Fibroblast of skin of scalp (primary cell): ENCODE measurements at places on chromosomes 1 and 21.

- DNase-seq, result peak; percentile 23
Observed at GRCh38 chr1:63119575-63120155, 202.7 kb upstream of the FOXD3 start.

DNA sequence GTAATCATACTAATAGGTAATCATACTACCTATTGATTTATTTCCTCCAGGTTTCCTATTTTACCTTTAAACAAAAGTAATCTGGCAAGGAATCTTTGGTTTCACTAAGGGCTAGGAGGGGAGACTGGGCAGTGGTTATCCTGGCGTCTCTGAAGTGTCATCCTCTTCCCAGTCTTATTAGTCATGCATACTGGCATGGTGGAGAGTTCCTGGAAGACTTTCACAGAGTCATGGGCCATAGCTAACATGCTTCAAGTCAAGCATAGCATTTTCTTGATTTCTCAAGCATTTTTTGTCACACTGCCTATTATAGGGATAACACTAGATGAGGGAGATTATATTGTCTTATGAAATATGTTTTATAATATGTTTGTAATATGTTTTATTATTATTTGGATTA lies 64.0 kb upstream of the ASB17 start:
- DNase-seq, result peak; percentile 51

GRCh38 chr1:156655151-156655903 lies 13.4 kb downstream of the BCAN start:
- no peak for DNase-seq

DNA sequence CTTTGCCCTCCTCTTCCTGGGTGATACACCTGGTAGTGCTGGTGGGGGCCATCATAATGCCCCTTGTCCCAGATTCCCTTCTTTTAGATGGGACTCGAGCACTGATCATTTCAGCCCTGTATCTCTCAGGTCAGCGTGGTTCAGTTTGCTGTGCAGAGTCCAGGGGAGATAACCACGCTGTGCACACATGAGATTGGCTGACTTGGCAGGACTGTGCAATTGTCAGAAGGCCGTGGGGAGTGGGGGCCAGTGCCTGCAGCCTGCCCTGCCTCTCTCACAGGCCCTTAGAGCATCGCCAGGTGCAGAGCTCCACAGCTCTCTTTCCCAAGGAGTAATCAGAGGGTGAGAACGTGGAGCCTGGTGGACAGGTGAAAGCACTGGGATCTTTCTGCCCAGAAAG lies 15.2 kb downstream of the EPHX1 start:
- DNase-seq, result no peak

DNA sequence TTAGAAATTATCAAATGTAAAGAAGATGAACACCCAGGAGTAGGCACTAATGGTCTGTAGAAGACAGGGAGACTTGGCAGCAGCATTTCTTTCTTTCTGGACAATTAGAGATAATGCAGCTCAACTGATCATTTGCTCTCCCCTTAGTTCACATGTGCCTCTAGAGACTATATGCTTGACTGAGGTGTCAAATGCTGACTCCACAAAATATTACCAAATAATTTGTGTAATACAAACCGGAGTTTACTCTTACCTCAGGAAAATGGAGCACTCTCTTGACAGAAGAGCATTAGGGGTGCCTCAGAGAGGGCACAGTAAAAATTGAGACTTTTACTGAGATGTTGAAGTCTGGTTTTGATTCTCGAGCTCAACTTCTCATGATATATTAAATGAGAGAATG lies 131.8 kb downstream of the ATP6V1G3 start:
- DNase-seq, result no peak

DNA sequence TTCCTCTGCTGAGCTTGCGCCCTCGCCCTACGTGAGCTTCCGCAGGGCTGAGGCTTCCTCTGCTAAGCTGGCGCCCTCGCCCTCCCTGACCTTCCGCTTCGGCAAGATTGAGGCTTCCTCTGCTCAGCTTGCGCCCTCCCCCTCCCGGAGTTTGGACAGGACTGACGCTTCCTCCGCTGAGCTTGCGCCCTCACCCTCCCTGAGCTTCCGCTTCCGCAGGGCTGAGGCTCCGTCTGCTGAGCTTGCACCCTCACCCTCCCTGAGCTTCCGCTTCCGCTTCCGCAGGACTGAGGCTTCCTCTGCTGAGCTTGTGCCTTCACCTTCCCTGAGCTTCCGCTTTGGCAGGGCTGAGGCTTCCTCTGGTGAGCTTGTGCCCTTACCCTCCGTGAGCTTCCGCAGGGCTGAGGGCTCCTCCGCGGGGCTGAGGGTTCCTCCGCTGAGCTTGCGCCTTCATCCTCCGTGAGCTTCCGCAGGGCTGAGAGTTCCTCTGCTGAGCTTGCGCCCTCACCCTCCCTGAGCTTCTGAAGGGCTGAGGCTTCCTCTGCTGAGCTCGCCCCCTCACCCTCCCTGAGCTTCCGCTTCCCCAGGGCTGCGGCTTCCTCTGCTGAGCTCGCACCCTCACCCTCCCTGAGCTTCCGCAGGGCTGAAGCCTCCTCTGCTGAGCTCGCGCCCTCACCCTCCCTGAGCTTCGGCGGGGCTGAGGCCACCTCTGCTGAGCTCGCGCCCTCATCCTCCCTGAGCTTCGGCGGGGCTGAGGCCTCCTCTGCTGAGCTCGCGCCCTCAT lies 753.6 kb upstream of the TPTE start:
- no peak for DNase-seq

GRCh38 chr1:164561007-164561406 lies 2.0 kb downstream of the PBX1 start:
- no peak for DNase-seq

GRCh38 chr1:197928849-197929336 lies 11.7 kb downstream of the LHX9 start:
- no peak for DNase-seq

DNA sequence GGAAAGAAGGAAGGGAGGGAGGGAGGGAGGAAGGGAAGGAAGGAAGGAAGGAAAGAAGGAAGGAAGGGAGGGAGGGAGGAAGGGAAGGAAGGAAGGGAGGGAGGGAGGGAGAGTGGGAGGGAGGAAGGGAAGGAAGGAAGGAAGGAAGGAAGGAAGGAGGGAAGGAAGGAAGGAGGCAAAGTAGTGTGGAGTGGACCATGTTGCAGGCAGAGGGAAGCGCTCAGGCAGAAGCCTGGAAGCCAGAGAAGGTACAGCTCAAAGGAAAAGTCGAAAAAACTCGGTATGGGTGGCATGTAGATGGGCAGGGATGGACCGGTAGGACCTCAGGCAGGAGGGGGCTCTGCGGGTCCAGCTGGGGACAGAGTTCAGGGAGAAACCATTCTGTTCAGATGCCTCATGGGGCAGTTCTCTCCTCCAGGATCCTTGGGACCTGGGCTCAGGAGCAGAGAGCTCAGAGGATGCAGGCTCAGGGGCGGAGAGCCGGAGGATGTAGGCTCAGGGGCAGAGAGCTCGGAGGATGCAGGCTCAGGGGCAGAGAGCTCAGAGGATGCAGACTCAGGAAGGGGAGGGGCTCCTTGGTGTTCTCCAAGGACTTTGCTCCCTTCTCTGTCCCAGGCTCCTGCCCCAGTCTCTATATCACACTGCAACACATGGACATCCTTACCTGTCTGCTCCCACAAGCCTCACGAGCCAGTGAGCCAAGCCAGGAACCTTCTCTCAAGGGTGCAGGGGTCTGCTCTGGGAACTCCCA lies 13.6 kb upstream of the PADI3 start:
- no peak for DNase-seq

- no peak for DNase-seq
Observed at GRCh38 chr1:201335174-201335870, 42.2 kb downstream of the TNNT2 start.

DNA sequence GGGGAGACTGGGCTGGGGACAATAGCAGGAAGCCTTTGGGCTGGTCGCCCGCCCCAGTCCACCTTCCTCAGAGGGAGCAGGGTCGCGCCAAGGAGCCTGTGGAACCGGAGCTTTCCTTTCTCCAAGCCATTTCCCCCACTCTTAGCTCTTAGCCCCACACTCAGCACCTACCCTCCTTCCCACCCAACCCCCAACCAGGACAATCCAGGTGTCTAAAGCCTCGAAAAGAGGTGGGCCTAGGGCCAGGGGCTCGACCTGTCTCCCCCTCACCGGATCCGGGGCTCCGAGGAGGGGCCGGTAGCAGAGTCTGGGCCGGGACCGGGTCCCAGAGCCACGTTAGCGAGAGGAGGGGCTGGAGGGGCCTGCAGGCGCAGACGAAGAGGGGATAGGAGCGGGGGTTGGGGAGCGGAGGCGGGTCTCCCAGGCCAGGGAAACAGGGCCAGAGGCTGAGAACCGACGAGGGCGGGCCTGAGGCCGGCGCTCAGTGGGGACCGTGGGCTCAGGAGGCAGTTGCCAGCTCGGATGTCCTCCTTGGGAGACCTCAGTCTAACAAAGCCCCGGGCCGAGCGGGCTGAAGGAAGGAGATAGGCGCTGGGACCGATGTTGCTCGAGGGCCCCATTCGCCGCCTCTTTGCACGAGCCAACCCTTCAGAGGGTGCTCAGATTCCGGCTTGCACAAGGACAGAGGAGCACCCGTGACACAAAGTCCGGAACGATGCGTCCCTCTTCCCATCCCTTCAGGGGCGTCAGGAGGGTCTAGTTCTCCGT lies 943 bp downstream of the SEMA6C start:
- DNase-seq, result peak; percentile 18

- DNase-seq, result peak; percentile 31
Observed at GRCh38 chr1:43653339-43653738, 3.4 kb downstream of the KDM4A start.

DNA sequence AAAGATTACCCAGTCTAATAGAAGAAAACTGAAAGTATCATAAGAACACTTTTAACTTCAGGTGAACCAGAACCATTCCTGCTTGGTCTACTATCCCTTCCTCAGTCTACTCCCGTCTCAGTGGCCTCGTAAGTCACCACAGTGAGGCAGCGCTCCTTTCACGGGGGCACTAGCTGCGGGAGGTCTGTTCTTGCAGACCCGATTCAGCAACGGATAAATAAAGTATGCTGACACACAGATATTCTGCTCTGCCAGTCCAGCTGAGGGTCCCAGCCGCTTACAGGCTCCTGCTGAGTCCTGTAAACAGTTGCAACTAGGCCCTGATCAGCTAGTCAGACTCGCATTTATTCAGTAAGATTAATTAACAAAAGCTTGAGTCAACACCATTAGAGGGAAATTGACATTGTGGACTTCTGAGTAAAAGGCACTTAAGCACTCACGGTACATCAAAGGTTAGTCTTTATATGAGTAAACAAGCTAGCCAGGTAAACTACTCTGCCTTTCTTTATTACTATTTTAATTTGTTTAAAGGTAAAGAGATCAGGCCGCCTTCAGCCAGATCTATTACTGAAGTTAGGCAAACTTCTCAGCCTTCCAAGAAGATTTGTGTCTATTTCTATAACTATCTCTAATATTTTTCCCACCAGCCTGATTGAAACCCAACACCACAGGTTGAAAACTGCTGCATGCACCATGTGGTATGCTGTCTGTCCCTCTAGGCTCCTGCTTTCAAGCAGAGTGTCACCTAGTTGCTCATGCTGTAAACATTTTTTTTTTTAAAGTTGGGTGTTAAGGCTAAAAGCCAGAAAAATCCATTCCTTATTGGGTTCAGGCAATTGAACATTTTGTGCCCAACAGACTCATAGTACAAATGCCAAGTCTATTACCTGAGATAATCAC lies 87.7 kb downstream of the INTS7 start:
- DNase-seq, result no peak

GRCh38 chr1:28755701-28756100 lies 19.0 kb downstream of the YTHDF2 start:
- peak; percentile 52 for DNase-seq

GRCh38 chr1:11134898-11135266 lies 35.2 kb upstream of the EXOSC10 start:
- DNase-seq, result no peak
